ENCODE measurements at places on chromosomes 12 and 14.

GRCh38 chr12:57548013-57548315 is 972 bp upstream of the DCTN2 start:
- DNase-seq, result no peak

DNA sequence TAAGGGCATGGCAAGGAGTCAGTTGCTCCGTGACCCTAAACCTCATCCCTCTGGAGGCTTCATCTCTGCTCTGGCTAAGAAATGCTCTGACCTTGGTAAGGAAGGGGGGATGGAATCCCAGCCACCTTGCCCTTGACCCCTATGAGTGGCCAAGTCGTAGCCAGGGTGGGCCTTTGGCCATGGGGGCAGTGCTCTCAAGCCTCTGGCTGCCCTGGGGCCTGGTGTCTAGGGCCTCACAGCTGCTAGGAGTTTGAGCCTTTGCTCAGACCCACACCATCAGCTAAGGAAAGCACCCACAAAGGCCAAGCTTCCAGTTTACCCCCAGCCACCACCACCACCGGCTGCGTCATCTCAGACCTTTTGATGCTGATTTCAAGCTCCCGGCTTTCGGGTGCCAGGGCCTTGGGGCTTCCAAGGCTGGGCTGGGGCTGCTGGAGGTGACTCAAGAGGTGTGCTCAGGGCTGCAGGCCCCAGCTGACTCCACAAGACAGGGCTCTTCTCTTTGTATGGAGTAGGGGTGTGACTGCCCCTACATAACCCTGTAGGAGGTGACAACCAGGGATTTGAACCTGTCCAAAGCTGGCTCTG is 3.7 kb downstream of the ASB2 start:
- DNase-seq, result no peak

DNA sequence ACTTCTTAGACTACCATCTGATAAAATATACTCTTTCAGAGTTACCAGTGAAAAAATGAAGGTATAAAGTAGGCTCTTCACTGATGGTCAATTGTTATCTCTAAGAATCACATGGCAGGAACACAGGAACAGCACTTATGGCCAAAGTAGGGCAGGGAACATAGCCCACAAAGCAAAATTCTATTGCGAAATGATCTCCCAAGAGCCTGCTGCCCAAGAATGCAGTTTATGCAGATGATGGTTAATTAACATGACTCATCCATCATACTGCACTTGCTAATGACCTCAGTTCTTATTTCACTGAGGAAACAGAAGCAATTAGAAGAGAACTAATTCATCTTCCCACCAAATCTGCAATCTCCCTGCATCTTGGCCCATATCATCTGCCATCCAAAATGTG is 133.8 kb downstream of the SLC2A13 start:
- no peak for DNase-seq

GRCh38 chr12:124445121-124445718 is 122.2 kb downstream of the NCOR2 start:
- peak; percentile 88 for DNase-seq

DNA sequence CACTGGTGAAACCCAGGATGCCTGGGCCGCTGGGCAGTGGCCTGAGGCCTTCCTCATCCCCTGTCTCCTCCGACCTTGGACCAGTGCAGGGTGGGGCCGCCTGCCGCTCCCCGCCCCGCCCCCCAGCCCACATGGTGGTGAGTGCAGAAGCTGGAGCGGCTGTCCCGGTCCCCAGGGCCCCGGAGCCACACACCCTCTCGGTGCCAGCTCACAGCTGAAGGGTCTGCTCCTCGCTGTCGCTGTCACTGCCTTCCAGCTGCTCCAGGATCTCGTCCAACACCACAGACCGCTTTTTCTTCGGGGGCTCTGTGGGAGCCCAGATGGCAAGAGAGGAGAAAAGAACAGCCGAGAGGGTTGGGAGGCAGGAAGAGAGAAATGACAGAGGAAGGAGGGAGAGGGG is 143.1 kb downstream of the RBM19 start:
- no peak for DNase-seq

GRCh38 chr14:28468191-28469151 is 298.1 kb upstream of the FOXG1 start:
- DNase-seq, result no peak

DNA sequence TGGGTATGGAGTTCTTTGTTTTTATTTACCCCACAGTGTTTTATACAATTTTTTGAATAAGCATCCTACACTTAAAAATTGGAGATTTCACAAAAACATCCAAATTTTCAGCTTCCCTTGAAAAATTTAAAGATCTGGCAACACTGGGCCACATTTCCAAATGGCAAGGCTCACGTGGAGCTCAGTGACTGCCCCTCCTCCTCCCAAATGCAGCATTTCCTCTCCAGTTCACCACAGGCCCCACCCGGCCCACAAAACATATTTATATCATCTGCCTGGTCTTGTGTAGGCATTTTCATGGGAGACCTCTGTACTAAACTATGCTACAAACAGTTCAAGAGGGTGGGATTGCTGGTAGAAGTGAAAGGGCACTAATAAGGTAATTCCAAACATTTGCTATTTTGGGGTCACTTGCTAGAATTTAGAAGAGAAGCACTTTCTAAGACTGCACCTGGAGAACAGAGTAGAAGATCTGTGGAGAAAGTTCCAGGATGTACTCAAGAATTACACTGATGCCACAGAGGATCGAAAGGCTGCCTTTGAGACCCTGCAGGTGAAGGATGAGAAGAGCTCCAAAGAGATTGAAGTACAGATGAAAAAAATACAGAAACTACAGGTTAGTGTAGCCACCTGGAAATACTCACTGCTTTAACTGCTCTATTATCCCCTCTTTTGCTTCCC is 7.3 kb downstream of the FKBP11 start:
- no peak for DNase-seq

- no peak for DNase-seq
Observed at GRCh38 chr14:62691647-62692489, 353.4 kb downstream of the KCNH5 start.

DNA sequence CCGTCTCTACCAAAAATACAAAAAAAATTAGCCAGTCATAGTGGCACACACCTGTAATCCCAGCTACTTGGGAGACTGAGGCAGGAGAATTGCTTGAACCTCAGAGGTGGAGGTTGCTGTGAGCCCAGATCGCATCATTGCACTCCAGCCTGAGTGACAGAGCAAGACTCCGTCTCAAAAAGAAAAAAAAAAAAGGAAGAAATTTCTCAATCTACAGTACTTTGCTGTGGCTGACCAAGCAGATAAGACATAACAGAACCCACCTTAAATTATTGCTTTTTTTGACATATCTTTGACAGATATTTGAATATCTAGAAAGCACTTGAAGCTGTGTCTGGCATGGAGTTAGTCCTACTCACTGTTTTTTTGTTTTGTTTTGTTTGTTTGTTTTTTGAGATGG is 34.9 kb upstream of the HNF1A start:
- DNase-seq, result no peak

GRCh38 chr14:96078625-96079016 is 39.5 kb downstream of the C14orf132 start:
- peak; percentile 56 for DNase-seq

DNA sequence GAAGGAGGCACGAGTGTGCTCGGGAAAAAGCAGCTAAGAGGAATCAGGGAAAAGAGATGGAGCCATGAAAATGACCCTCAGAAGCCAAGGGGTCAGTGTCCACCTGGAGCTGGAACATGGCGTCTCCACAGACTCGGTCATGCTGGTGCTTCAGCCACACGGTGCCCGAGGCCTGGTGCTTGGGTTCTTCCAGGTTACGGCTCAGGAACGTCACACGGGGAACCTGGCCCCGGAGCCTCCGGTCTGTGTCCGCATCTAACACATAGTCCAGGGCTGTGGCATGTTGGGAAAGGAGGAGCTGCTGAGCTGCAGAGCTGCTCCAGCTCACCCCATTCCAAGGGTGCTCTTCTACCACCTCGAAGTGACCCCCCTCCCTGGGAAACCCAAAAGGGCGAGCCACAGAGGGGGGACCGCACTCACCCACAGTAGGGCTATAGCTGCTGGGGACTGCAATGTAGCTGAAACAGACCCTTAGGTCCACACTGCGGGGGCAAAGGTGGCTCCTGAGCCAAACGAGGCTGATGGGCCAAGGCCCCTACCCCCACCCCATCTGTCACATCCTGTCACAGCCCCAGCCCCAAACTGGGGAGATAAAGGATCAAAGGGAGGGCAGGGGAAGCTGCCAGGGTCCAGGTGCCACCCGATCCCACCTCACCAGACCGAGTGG is 10.8 kb downstream of the ITGA7 start:
- DNase-seq, result peak; percentile 52

- DNase-seq, result no peak
Observed at GRCh38 chr12:22981711-22982110, 356.7 kb downstream of the ETNK1 start.

DNA sequence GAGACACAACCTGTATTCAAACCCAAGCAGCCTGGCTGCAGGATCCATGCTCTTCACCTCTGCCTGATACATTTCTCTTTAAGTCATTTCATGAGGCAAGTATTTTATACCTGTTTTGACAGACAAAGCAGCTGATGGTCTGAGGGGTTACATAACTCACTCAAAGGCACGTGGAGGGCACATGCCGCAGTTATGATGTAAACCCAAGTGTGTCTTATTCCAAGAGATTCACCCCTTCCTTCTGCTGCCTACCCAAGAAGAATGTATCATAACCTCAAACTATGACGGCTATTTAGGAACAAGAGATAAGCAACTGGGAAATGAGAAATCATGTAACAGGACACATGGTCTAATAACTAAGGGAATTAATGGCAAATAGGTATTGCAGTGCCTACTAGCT is 329.8 kb upstream of the TMPO start:
- no peak for DNase-seq

DNA sequence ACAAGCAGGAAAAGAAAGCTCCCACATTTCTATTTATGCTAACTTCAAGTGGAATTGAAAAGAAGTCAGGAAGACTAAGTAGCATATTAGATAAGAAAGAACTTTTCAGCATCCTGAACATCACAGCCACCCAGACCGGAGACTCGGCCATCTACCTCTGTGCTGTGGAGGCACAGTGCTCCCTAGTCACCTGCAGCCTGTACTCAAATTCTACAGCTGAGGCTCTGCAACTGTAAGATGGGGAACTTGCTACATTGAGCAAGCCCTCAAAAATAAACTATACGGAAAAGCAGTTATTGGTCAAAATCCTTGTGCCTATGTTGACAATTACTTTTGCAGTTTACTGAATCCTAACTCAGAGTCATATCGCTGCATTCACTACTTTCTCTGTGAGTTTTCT is 361.9 kb downstream of the DAD1 start:
- DNase-seq, result no peak

GRCh38 chr12:88420457-88420856 is 159.8 kb downstream of the KITLG start:
- no peak for DNase-seq

- no peak for DNase-seq
Observed at GRCh38 chr14:66509874-66510273, 1.9 kb downstream of the GPHN start.

- no peak for DNase-seq
Observed at GRCh38 chr14:31263485-31264133, 56.0 kb upstream of the HECTD1 start.

DNA sequence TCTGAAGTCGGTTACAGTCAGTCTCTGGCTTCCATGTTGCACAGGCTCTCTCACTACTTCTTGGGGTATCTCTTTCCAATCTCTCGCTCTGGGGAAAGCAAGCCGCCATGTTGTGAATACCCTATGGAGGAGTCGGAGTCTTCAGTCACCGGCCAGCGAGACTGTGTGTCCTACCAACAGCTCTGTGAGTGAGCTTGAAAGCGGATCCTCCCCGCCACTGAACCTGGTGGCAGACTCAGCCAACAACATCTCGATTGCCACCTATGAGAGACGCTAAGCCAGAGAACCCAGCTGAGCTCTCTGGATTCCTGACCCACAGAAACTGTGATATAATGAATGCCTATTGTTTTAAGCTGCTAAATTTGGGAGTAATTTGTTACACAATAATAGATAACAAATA is 51.5 kb downstream of the SLC15A4 start:
- DNase-seq, result no peak

- DNase-seq, result no peak
Observed at GRCh38 chr12:82660541-82661325, 26.0 kb upstream of the TMTC2 start.

DNA sequence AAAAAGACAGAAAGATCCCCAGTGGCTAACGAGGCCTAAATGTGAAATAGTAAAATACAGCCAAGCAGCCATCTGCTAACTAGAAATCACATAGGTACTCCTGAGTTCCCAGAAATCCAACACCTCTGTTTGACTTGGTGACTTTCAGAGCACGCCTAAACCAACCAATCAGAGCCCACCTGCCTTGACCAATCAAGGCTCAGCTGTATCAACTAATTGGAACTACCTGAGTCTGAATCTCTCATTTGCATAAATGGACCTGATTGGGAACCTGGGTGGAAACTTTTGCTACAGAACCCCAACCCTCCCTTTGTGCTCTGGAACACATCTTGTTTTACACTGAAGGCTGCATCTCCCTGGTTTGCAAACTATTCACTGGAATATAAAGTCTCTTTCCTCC is 5.1 kb upstream of the TCL1B start:
- DNase-seq, result no peak

DNA sequence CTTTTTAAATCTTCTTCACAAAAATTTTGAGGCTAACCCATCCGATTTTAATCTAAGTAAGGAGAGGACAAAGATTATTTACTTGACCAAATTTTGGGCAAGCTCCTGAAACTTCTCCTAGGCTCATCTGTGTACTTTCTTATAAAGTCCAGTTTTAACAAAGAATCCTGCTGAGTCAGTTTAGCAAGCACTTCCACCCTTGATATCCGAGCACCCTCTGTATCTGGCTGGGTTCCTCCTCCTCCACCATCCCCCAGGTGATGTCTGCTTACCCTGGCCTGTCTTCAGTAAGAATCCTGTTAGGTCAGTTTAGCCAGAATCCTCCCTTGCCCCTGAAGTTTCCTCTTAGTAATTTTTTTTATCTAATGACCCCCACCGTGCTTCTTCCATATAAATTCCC is 140.5 kb downstream of the PHLDA1 start:
- DNase-seq, result no peak

DNA sequence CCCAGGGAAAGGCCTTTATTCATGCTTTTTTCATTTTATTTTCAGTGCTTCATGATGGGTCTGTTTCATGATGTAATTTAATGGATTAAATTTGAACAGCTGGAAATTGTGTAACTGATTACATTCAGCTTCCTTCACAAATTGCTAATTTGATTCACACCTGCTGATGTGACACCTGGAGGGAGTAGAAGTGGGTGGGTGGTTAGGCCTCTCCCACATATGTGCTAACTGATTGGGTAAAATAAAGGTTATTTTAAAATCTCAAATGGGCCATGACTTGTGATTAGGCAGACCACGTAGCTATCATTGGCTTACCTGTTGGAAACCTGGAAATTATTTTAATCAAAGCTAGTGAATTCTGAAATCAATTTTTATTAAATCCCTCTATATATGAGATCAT is 142.1 kb downstream of the GXYLT1 start:
- DNase-seq, result no peak

DNA sequence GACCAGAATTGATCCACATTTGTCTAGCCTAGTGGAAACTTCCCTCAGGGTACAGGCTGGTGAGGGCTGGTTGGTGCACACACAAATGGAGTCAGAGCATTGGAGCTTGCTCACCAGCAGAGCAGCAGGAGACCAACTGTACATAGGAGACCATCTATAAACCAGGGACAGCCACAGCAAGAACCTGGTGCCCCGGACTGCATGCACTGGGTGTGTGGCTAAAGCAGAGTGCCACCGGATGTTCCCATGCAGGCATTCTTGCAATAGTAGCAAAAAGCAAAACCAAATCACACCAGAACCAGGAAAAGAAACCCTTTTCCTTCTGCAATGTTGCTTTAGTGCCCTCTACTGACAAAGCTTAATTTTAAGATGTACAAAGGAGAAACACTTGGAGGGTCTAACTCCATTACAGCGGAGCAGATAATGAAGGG is 136.4 kb downstream of the MDGA2 start:
- no peak for DNase-seq
